ENCODE measurements at places on chromosomes 6 and 20.

- DNase-seq, result no peak
These were observed 140.6 kb downstream of the PXDC1 start for GRCh38 chr6:3610921-3611320.

GRCh38 chr6:112148103-112148502 lies 60.7 kb downstream of the FAM229B start:
- no peak for DNase-seq

DNA sequence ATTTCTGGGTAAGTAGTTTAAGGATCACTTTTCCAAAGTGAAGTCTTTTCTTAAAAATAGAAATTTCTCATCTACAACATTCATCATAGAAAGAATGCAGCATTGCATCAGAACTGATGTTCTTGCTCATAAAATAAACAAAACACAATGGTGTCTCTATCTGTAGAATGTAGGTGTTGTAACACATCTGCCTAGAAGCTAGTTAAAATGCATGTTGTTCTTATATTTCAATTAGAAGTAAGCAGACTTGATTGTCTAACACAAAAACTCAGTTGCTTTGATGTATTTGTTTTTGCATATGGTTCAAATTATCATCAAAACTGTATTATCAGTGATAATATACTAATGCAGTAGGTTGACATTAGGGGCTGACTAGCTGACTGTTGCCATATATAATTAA lies 654.7 kb upstream of the FLRT3 start:
- DNase-seq, result peak; percentile 59

- no peak for DNase-seq
These were observed 100.4 kb upstream of the TCF21 start for GRCh38 chr6:133788556-133788955.

DNA sequence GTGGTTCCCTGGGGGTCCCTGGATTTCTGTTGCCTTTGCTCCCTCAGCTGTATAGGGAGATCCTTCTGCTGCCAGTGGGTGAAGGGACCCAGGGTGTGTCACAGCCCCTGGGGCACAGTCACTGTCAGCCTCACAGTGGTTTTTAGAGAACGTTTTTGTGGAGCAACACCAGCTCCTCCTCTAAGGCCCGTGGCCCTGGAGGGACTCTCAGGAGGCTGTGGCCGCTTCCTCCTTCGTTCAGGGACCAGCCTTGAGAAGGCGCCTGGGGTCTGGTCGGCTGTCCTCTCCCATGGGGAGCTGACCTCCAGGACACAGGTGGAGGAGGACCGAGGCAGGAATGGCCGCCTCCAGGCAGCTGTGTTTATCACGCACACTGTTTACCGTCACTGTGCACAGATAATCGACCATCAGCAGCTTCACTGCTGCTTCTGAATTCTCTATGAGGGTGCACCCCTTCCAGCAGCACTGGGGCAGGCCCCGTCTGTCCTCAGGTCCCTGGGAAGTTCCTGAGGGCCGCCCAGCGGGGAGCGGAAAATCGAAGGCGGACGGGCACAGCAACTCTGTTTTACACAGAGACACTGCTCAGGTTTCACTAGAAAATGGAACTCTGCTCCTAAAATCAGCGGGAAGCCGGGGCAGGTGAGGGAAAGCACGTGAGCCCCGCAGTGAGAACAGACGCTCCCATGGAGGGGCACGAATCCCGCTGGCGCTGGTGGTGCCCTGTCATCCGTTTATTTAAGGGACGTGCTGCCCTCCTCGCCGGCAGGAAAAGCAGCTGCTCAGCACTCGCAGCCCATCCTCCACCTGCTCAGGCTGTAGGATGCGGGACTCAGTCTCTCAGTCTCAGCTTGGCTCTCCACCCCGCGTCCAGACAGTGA lies 10.4 kb upstream of the FRMD1 start:
- DNase-seq, result no peak

DNA sequence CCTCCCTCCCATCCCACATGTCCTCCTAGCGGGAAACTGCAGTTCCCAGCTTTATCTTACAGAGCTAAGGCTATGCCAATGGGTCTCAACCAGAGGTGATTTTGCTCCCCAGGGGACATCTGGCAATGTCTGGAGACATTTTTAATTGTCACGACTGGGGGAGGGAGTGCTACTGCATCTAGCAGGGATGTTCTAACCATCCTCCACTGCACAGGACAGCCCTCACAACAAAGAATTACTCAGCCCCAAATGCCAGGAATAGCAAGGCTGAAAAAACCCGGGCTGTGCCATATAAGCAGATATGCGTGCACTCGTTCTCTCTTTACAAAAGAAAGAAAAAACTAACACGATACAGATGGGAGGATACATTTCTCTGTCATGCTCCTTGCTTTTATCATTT lies 8.5 kb downstream of the MRPS18A start:
- peak; percentile 46 for DNase-seq

DNA sequence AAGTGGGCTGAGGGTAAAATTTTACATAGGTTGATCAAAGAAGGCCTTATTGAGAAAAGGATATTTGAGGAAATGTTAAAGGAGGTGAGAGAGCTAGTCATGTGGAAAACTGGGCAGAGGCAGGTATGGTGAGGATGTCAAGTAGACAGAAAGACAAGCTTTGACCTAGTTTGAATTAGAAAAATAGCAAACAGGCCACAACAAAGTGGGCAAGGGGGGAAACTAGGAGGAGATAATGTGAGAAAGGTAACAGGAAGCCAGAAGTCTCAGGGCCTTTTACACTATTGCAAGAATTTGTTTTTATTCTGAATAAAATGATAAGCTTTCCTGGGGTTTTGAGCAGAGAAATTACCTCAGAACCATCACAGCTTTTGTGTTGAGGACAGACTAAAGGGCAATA lies 115.7 kb downstream of the RWDD2A start:
- DNase-seq, result no peak

- DNase-seq, result peak; percentile 14
These were observed 868.6 kb upstream of the GJE1 start for GRCh38 chr6:141264101-141264500.

DNA sequence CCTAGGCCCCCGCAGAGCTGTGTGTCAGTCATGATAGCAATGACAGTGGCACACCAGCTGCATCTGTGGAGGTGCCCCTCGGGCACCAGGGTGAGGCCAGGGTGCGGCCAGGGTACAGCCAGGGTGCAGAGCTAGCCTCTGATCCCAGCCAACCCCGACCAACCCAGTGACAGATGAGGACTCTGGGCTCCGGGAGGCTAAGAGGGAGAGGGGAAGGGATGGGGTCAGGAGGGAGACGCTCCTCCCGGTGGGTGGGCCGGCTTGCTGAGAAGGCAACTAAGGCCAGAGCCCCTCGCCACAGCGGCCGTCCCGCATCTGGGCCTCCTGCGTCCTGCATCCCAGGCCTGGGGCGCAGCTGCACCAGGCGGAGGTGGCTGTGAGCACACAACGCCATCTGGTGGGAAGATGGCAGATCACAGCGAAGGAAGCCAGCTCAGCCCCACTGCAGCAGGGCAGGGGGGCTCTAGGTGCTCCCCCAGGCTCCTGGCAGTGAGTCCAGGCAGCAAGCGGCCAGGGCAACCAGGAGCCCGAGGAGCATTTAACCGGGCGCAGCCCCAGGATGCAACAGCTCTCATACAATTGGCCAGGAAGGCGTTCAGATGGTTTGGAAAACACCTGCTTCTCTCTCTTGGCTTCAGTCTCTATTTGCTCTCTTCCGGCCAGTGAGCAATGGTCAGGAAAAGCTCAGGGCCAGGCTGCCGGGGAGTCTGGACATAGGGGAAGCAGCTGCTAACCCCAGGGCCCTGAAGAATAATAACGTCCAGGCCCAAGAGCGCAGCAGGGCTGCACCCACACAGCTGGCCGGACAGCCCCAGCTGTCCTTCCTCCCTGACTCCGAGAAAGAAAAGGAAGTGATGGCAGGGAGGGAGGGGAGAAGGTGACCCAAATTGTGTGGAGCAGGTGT lies 169.4 kb downstream of the TAF4 start:
- DNase-seq, result peak; percentile 24

All from fibroblast of skin of right quadriceps (primary cell).